KG1 (cell line): ENCODE measurements at places on chromosomes 5 and 9.

GRCh38 chr5:146450002-146450401 is 2.9 kb downstream of the TCERG1 start:
- no peak for DNase-seq

- no peak for DNase-seq
These were observed 89.3 kb downstream of the MACIR start for GRCh38 chr5:103347716-103348423.

DNA sequence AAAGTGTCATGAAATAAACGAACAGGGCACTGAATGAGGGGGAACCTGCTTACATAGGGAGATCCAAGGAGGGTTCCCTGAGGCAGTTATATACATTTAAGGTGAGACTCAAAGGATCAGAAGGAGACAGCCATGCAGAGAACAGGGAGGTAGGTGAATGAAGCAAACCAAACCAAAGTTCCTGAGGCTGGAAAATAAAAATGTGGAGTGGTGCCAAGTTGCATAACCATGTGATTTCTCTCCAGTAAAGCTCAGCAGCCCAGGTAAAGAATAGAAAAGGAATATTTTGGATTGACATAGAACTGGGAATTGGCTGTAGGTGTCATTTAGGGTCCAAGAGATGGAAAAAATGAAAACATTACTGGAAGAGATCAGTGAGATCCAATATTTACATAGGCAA is 110.7 kb downstream of the CAAP1 start:
- no peak for DNase-seq

- DNase-seq = no peak
These were observed 403.4 kb downstream of the MAN2A1 start for GRCh38 chr5:110092955-110093785.

DNA sequence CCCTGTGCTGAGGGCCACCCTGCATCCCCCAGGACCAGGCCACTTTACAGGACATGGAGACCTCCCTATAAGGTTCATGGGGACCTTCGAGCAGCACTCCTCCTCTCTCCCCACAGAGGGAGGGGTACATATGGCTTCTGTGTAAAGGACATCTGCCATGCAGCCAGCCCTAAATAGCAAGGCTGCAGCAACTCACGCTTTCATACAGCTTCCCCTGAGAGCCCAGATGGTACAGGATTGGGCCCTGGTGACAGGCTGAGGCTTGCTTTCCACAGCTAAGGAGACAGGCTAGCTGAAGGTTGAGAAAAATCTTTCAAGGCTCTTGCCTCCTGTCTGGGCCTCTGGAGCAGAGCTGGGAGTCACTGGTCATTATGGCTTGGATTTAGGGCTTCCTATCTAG is 147.0 kb upstream of the ZNF366 start:
- no peak for DNase-seq

GRCh38 chr5:51156838-51157237 is 226.4 kb upstream of the ISL1 start:
- no peak for DNase-seq

DNA sequence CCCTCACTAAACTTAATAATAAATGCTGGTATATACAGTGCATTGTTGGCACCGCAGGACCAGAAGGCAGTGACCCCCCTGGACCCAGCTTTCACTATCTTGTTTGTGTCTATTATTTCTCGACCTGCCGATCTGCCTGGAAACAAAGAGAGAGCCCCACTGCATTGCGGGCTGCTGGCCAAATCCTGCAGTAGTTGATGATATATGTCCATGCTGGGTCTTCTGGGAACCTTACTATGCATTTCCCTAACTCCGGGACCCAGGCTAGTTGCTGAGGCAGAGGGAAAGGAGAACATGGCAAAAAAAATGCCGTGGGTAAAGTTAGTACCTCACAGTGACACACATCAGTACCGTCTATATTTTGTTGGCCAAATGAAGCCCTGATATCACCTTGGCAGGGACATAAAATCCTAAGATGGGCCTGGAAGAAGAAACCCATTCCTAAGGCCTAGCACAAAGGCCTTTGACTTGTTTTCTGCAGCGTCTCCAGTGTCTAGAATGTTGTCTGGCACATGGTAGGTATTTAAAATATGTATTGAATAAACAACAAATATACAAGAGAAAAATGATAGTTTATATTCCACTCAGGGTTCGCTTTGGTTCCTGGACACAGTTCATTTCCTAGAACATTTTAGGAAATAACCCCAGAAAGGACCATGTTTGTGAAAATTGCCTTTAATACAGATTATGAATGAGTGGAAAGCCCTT is 46.1 kb downstream of the NMUR2 start:
- DNase-seq = no peak

- peak; percentile 73 for DNase-seq
These were observed at the start of gene ZBED3 for GRCh38 chr5:77086689-77087483. Gene ZBED3, minus strand, starts transcription at chr5:77087285. Its CDS starts 9,407 bp downstream, at chr5:77077878.

DNA sequence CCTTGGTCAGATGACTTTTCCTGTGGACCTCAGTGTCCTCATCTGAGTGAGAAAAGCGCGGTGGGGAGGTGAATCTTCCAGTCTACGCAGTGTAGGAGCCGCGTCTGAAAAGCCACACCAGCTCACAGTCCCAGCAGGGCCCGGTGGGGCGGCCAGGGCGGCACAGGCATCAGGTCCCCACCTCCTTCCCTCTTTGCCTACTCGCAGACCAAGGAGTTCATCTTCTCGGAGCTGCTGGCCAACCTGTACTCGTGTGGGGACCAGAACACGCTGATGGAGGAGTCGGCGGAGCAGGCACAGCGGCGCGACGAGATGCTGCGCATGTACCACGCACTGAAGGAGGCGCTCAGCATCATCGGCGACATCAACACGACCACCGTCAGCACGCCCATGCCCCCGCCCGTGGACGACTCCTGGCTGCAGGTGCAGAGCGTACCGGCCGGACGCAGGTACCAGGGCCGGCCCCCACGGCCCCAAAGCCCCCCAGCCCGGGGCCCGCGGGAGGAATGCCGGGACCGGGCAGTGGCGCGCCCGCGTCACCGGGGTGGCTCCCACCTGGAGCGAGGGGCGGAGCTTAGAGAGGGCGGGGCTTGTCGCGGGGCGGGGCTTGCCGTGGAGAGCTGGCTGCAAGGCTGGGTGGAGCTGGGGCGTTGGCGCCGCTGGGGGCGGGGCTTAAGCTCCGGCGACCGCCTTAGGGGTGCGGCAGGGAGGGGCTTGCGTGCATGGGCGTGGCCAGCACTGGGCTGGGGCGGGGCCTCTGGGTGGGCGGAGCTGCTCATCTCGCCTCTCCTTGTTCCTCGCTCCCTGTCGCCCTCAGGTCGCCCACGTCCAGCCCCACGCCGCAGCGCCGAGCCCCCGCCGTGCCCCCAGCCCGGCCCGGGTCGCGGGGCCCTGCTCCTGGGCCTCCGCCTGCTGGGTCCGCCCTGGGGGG is 25.6 kb downstream of the GOLGA2 start:
- no peak for DNase-seq

DNA sequence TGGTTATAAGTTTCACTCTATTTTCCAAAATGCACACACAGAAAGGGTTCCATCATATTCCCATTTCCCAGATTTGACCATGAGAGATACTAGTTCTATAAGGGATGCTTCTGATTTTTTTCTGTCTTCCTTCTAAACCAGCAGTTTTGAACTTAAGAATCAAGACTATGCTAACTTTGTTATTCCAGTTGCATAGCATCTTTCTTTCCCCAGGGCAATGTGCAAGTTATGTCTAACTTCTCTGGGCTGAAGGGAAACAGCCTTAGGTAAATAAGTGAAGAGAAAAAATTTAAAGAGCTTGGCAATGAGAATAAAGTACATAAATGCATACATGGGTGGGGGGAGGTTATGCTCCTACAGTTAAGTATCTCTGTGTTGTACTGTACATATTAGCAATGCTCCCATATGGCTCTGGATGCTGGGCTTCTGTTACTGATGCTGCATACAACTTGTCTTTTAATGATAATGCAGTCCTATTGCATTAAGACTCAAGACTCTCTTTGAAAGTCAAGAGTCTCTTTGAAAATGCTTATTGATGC is 125.8 kb upstream of the SLC12A2 start:
- no peak for DNase-seq

- DNase-seq = no peak
These were observed 42.0 kb downstream of the FRMPD1 start for GRCh38 chr9:37692622-37693221.

DNA sequence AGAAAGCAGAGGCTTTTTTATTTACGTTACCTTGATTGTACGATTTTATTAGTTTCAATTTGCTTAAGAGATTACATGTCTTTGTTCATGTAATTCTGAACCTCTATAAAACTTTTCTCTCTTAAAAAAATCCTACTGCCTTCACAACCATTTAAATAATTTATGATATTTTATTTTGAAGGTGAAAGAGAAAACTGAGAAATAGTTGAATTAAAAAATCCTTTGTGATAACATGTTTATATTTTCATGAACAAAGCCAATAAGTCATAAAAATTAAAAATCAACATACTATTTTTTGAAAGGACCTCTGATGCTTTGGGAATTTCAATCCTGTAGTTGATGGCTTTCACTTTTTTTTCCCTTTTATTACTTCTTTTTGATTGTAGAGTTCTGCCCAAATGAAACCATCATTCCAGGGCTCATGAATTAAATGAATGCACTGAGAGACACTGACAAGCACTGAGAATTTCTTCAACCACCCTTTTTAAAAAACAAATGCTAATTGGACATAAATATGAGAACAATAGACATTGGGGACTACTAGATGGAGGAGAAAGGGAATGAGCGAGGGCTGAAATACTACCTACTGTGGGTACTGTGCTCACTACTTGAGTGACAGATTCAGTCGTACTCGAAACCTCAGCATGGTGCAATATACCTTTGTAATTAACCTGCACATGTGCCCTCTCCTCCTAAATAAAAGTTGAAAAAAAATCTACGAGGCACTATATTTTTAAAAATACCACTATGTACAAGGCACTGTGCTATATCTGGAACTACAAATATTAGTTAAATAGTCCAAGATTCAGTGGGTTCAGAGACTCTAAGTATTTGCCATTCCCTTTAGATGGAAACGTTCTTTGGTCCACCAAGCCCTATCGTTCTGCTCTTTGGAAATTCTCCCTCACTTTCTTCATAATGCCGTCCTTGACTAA is 5.9 kb downstream of the CDKN2A start:
- no peak for DNase-seq

DNA sequence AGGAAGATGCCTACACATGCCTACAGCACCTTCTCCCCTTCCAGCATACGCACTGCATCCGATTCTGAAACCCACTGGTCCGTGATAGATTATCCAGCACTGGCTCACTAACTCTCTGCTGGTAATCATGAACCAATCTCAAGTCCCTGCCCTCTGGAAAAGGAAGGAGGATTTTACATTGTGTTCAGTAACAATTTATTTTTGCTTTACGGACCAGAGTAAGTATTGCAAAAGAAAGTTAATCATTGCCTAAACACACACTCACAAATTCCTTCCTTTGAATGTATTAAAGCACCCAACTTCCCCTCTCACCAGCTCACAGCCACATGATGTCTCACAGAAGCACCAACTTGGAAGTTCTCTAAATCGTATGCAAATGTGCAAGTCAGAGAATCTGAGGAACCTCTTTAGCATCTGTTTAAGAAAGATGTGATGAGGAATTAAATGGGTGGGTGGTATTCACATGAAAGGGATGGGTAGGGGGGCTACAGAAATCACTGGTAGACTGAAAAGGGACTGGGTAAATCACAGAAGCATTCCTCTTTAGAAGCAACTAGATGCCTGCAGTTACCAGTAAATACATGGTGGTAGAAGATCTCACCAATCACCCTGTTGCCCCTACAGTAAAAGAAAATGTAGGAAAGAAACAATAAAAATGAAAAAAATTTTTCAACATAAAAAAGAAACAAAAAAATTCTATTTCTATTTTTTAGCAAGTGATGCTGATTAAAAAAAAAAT is 8.4 kb downstream of the GNAQ start:
- DNase-seq = peak; percentile 61

DNA sequence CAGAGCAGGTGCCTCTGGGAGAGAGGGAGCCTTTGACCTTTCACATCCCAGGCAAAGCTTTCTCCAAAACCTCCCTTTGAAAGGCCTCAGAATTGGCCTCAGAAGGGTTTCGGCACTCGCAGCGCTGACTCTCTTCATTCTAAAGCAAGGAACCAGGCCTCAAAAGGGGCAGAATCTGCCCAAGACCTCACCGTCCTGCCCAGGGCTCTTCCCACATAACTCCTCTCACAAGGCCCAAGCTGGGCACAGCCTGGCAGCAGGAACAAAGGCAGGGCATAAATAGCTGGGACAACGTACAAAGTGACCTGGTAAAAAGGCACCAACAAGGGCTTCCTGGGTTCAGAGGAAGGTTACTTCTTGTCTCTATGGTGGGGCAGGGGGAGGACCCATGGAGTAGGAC is 166.3 kb upstream of the FSTL4 start:
- DNase-seq = no peak

- DNase-seq = no peak
These were observed 33.8 kb downstream of the SVEP1 start for GRCh38 chr9:110545705-110546104.

DNA sequence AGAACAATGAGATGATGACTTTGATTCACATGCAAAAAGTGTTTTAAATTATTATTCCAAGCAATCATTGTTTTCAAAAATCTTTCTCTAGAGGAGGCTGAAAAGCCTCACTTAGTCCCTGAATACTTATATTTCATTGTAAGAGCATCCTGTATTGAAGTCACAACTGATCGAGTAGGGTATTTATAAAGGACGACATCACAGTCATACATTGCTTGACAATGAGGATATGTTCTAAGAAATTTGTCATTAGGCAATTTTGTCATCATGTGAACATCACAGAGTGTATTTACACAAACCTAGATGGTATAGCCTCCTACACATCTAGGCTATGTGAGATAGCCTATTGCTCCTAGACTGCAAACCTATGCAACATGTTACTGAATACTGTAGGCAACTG is 510.4 kb upstream of the RGMB start:
- no peak for DNase-seq

DNA sequence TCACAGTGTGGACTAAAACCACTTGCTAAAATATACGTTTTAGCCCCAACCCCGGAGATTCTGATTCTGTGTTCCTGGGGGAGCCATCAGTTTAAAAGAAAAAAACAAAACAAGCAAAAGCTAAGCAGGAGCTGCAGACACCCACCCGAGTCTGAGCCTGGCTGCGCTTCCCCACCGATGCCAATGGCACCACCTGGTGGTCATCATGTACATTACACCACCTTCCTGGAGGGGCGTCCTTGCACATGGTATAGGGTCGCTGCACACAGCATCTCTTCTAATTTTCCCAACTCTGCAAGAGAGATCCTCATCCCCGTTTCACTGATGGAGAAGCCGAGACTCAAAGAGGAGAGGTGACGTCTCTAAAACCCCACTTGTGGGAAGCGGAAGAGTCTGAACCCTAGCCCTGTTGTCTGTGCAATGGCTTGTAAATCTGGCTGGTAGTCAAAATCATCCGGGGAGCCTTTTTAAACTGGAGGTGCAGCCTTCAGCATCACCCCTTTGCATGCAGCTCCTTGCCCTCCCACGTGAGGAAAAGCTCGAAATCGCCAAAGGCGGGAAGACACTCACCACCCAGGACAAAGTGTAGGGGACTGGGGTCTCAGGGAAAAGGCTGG is 23.1 kb upstream of the CNOT6 start:
- peak; percentile 11 for DNase-seq

DNA sequence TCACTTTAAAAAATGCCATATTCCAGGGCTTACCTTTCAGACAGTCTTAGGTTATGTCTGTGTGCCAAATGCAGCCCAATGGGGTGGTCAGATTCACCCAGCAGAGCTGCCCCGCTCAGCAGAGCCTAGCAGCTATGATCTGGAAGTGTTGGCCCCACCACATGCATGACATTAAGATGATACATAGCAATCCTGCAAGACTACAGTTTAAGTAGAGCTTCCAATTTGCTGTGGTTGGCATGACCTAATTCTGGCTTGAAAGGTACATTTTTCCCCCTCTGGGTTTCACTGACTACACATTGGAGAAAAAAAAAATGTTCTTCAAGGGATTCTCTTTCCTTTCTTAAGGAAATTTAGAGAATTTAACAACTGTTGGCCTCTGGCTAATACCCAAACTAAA is 22.5 kb downstream of the MEF2C start:
- no peak for DNase-seq

- no peak for DNase-seq
These were observed 170.0 kb downstream of the CCDC171 start for GRCh38 chr9:15722888-15723287.
